Activated naive CD8-positive, alpha-beta T cell treated with anti-CD3 and anti-CD28 coated beads for 36 hours (primary cell): ENCODE measurements at places on chromosomes 7 and 10. TPM values are rescaled to one million over a fixed set of nuclear protein-coding genes. Genes with fewer than 3 reads are reported as not detected.

GRCh38 chr7:151735851-151736402, 141.0 kb downstream of the PRKAG2 start:
- H3K4me1 ChIP-seq, result peaks cover 12% of the 10 kb centered on the region
- no peak overlapping the region for H3K27ac ChIP-seq
- no peaks in the 10 kb centered on the region for H3K27me3 ChIP-seq

- no peaks in the 10 kb centered on the region for H3K4me1 ChIP-seq
- no peaks in the 10 kb centered on the region for H3K27me3 ChIP-seq
- H3K36me3 ChIP-seq, result no peaks in the 10 kb centered on the region
- DNase-seq, result peak; percentile 2
- H3K27ac ChIP-seq, result no peak overlapping the region
Observed at GRCh38 chr7:88546808-88547207, 212.7 kb upstream of the ZNF804B start.

Gene NODAL
- total RNA-seq, result not detected

GRCh38 chr10:11631890-11632587, 20.6 kb upstream of the USP6NL start:
- H3K27me3 ChIP-seq, result no peaks in the 10 kb centered on the region
- no peaks in the 10 kb centered on the region for H3K36me3 ChIP-seq
- H3K27ac ChIP-seq, result peak overlapping the region; percentile 77
- no peak overlapping the region for H3K4me3 ChIP-seq

- no peak overlapping the region for H3K27ac ChIP-seq
- no peak overlapping the region for H3K4me3 ChIP-seq
- H3K36me3 ChIP-seq, result no peaks in the 10 kb centered on the region
- peaks cover 19% of the 10 kb centered on the region for H3K4me1 ChIP-seq
- no peak for DNase-seq
Observed at GRCh38 chr7:84085998-84086397, 108.6 kb downstream of the SEMA3A start.

DNA sequence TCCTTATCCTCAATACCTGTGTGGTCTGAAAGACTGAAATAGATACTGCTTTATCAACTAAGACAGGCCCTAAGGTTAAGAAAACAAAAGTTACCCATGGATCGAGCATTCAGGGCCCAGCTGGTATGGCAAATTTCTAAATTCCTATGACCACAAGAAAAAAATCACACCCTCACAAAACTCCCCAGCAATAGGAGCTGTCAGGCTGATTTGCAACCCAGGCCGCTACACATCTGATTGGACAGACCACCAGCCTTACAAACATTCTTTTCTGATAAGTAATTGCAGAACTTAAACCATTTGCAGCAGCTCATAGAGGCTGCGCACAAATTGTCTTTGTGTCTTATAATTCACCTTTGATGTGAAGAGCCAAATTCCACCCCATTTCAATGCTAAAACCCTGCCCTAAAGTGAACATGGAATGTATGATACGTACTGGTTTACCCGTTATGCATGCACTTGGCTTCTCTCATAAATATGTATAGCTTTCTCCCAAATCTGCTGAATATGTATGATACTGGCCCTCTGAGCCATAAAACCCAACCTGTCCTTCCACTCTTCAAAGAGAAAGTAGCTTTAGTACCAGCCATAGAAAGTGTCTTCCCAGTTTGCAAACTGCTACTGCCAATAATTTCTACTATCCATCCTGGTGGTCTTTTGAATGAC, 842.5 kb downstream of the GRID1 start:
- no peaks in the 10 kb centered on the region for H3K36me3 ChIP-seq
- H3K27ac ChIP-seq, result no peak overlapping the region
- no peaks in the 10 kb centered on the region for H3K4me1 ChIP-seq
- H3K4me3 ChIP-seq, result no peak overlapping the region

- no peak for DNase-seq
- H3K4me1 ChIP-seq, result no peaks in the 10 kb centered on the region
- H3K36me3 ChIP-seq, result no peaks in the 10 kb centered on the region
- no peak overlapping the region for H3K27ac ChIP-seq
- H3K4me3 ChIP-seq, result no peak overlapping the region
Observed at GRCh38 chr10:122252805-122253204, 18.3 kb upstream of the BTBD16 start.

Gene A1CF
- not detected for total RNA-seq
